CD4-positive, alpha-beta T cell (primary cell): ENCODE measurements at places on chromosomes 12 and 14.

- no peak overlapping the region for H3K27ac ChIP-seq
- peaks cover 76% of the 10 kb centered on the region for H3K36me3 ChIP-seq
- H3K4me3 ChIP-seq, result no peak overlapping the region
- H3K27me3 ChIP-seq, result no peaks in the 10 kb centered on the region
- H3K4me1 ChIP-seq, result no peaks in the 10 kb centered on the region
- no peak for DNase-seq
These were observed 58.8 kb downstream of the GPR68 start for GRCh38 chr14:91185721-91186120.

DNA sequence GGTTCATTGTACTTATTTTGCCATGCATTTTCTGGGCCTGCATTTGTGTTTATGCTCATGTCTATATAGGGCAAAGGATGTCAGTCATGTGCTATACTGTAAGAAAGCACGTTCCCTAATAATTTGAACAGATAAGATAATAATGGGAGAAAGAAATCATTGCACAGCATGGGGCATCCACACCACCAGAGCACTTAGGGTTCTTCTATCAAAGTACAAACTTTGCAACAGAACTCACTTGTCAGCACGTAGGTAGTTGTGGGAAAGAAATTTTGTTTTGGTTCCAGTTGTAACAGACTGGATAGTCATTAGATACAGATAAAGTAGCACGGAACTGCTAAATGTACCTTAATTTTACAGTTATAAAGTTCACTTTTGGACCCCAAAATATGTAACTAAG lies 10.1 kb downstream of the PPP1CC start:
- H3K27ac ChIP-seq, result no peak overlapping the region
- peaks cover 60% of the 10 kb centered on the region for H3K4me1 ChIP-seq
- H3K36me3 ChIP-seq, result peaks cover 61% of the 10 kb centered on the region
- H3K4me3 ChIP-seq, result no peak overlapping the region
- no peak for DNase-seq
- no peaks in the 10 kb centered on the region for H3K27me3 ChIP-seq

DNA sequence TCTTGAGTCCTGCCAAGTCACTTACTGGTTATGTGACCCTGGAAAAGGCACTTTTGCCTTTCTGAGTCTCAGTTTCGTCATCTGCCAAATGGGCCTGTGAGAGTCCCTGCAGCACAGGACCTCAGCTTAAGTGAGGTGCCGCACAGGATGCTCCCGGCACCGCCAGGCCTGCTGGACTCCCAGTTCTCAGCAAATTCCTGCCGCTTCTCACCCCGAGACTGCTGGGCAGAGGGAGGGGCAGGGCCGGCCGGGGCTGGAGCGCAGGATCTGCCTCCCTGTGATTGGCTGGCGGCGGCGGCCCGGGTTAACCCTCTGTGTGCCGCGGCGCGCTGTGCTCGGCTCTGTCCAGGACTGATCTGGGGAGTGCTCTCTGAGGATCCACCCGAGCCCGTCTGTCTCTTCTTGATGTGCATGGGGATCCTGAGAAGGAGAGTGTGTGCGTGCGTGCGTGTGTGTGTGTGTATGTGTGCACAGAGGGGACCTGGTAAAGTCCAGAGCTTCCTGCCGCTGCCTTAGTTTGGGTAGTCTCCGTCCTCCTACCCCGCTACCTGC lies 8.6 kb downstream of the SETD1B start:
- peak overlapping the region; percentile 64 for H3K4me3 ChIP-seq
- no peak for DNase-seq
- no peaks in the 10 kb centered on the region for H3K27me3 ChIP-seq
- peaks cover 67% of the 10 kb centered on the region for H3K4me1 ChIP-seq
- peaks cover 85% of the 10 kb centered on the region for H3K36me3 ChIP-seq
- no peak overlapping the region for H3K27ac ChIP-seq

GRCh38 chr12:3199551-3200031 lies 122.4 kb downstream of the TSPAN9 start:
- no peaks in the 10 kb centered on the region for H3K36me3 ChIP-seq
- H3K4me3 ChIP-seq, result no peak overlapping the region
- H3K4me1 ChIP-seq, result peaks cover 6% of the 10 kb centered on the region
- peaks cover 39% of the 10 kb centered on the region for H3K27me3 ChIP-seq
- H3K27ac ChIP-seq, result no peak overlapping the region
- DNase-seq, result no peak

- H3K27ac ChIP-seq, result no peak overlapping the region
- DNase-seq, result no peak
- H3K4me1 ChIP-seq, result peaks cover 14% of the 10 kb centered on the region
- no peaks in the 10 kb centered on the region for H3K36me3 ChIP-seq
These were observed 1.1 kb upstream of the EXD2 start for GRCh38 chr14:69190191-69190590.

DNA sequence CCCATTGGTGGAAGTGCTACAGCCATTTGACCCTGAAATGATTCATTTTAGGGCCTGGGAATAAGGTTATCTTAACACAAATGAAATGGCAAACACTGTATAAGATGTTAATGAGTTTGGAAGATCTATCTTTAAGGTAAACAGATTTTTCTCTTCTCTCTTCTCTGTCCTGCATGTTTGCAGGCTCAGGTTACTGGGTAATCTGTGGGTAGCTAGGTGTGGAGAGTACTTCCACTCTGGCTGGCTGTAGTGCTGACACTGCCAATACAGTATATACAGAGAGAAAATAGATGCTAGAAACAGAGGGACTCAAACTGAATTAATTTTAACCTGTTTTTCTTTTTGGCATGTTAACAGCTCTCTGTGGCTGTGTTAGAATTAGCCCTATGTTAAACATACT lies 84.6 kb downstream of the SLC38A6 start:
- H3K36me3 ChIP-seq, result no peaks in the 10 kb centered on the region
- H3K27me3 ChIP-seq, result no peaks in the 10 kb centered on the region
- H3K27ac ChIP-seq, result no peak overlapping the region
- no peaks in the 10 kb centered on the region for H3K4me1 ChIP-seq
- no peak overlapping the region for H3K4me3 ChIP-seq

DNA sequence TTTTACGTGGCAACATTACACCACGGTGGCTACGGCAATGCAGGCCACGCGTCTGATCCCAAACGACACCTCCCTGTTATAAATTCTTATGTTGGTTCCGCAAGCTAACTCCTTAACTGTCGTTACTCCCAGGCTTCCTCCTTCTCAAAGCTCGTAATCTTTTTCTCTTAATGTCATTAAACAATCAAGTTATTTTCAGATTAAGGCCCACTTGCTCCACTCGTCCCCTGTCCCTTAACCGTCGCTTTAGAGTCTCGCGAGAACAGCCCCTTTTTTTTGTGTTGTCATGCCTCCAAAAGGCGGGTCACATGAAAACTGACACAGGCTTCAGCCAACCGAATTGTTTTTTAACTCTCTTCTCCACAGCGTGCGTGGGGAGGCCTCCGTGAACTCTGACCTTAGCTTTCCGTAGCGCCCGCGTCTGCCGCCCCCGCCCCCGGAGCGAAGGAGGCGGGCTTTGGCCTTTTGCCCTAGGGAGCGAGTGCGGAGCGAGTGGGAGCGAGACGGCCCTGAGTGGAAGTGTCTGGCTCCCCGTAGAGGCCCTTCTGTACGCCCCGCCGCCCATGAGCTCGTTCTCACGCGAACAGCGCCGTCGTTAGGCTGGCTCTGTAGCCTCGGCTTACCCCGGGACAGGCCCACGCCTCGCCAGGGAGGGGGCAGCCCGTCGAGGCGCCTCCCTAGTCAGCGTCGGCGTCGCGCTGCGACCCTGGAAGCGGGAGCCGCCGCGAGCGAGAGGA lies at the start of gene CAND1:
TSS of gene CAND1 (plus strand) at position 463 of the 737 bp plus-strand sequence. CDS start 360 bp downstream, outside the sequence.
- H3K27me3 ChIP-seq, result no peaks in the 10 kb centered on the region
- peak within 1 kb of the TSS; percentile 98 for H3K27ac ChIP-seq
- peaks cover 24% of the 10 kb centered on the region for H3K4me1 ChIP-seq
- peak; percentile 92 for DNase-seq

DNA sequence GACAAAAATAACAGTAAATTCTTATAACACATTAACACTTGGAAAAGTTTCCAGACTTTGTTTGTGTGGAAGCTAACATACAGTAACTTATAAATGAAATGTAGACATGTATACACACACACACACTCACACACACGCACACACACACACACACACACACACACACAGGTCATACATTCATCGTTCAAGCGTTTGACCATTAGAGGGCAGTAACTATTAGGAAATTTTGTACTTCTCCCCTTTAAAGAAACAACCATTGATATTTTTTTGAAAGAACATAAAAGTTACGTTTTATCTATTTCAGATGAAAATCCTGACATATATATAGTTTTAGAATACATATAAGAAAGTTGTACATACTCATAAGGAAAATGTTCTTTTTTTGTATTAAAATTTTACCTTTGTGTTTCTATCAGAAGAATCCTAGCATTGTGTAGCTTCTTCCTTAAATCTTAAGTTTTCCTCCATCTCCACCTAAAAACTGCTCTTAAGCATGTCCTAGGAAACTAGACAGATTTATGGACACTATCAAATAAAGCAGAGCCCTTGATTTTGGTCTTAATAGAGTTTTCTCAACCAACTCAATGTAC lies 29.0 kb downstream of the PTPRQ start:
- no peak for DNase-seq
- H3K4me3 ChIP-seq, result no peak overlapping the region
- H3K36me3 ChIP-seq, result no peaks in the 10 kb centered on the region

DNA sequence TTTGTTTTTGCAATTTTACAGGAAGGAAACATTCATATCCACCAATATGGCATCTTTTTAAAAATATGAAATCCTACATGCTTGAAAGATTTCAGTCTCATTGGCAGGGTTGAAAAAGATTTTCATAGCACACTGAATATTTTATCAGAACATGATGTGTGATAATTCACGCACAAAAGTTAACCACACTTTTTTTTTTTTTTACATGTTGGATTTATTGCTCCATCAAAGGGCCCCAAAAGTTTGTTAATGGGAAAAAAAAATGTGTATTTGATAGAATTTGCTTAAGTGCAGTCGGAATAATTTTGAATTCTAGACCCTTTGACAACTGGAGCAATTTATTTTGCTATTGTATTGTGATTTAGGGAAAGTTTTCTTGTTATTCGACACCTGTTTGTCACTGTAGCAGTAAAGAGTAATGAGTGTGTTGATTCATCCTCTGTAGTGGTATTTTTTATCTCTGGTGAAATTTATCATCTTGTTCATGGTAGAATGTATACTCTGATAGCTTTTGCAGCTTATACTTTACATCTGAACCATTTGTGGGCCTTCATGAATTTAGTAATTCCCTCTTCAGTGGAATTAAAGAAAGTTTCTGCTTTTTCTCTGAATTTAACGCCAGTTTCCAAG lies 1.1 kb downstream of the EML1 start:
- H3K4me1 ChIP-seq, result peaks cover 8% of the 10 kb centered on the region
- DNase-seq, result no peak
- no peaks in the 10 kb centered on the region for H3K36me3 ChIP-seq
- H3K27ac ChIP-seq, result no peak overlapping the region

DNA sequence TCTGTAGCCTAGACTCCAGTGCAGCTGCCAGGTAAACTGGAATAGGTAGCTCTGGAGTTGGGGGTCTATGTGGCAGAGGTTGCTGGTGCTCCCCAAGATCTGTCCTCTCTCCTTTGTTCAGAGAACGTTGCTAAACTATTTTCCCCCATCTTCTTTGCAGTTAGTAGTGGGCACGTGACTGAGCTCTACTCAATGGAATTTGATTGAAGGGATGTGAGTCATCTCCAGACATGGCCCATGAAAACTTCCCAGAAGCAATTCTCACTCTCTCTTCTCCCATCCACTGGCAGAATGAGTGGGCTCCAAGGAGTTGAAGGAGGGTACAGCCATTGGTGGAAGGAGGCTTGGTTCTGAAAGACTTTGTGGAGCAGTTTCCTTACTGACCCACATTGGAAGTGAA lies 44.0 kb downstream of the PAH start:
- H3K36me3 ChIP-seq, result no peaks in the 10 kb centered on the region
- H3K4me1 ChIP-seq, result no peaks in the 10 kb centered on the region
- no peak overlapping the region for H3K4me3 ChIP-seq
- DNase-seq, result no peak

GRCh38 chr12:75984577-75985182 lies 46.9 kb downstream of the PHLDA1 start:
- no peaks in the 10 kb centered on the region for H3K27me3 ChIP-seq
- DNase-seq, result no peak
- peaks cover 22% of the 10 kb centered on the region for H3K4me1 ChIP-seq
- no peaks in the 10 kb centered on the region for H3K36me3 ChIP-seq
- H3K4me3 ChIP-seq, result no peak overlapping the region
- H3K27ac ChIP-seq, result no peak overlapping the region

- H3K27me3 ChIP-seq, result no peaks in the 10 kb centered on the region
- H3K4me1 ChIP-seq, result no peaks in the 10 kb centered on the region
- no peak for DNase-seq
- H3K27ac ChIP-seq, result no peak overlapping the region
These were observed 435.3 kb upstream of the GARIN6 start for GRCh38 chr12:99212275-99212674.

DNA sequence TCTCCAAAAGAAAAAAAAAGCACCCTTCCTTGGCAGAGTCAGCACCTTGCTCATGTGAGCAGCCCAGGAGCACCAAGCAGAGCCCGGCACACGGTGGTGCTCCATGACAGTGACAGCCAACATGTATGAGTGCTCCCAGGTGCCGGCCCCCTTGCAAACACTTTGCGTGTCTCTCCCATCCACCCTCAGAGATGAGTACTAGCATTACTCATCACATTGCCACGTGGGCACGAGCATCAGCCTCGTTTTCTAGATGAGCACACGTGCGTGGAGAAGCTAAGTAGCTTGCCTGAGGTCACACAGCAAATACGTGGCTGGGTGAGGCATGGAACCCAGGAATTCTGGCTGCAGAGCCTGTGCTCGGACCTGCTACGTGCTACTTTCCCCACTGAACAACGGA lies 177.9 kb upstream of the PRMT8 start:
- no peak overlapping the region for H3K4me3 ChIP-seq
- H3K36me3 ChIP-seq, result no peaks in the 10 kb centered on the region
- no peak for DNase-seq
- H3K27ac ChIP-seq, result no peak overlapping the region

DNA sequence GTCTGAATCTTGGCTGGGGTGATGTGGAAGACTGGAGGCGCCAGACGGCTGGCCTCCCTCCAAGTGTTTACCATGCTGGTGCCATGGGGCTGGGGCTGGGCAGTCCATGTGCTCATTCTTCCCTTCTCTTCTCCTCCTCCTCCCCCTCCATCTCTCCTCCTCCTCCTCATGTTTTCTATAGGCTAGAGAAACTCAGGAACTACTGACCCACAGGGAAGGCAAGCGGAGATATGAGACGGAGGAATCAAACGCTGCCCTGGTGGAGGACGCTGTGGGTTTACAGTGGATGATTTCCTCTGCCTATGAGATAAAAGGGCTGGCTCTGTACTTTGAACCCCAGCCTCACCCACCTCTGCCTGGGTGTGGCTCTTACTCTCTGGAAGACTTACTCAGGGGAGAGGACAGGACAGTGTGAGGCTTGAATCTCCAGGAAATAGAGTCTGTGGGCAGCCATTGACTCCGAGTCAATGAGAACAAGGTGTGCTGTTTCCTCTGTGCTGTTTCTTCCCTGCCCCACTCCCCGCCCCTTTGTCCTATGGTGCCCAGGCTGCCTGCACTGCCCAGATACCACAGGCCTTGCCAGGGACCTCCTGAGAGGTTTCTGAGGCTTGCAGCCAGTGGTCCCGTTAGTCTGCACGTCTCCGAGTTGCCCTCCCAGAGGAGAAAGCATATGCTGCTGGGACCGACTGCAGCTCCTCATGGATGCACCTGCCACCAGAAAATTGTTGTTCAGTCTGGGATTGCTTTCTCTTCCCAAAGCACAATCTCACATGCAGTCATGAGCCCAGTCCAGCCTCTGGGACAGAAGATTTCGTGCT lies 132.6 kb upstream of the ARHGAP5 start:
- H3K27me3 ChIP-seq, result no peaks in the 10 kb centered on the region
- H3K4me3 ChIP-seq, result peak overlapping the region; percentile 22
- no peak for DNase-seq
- H3K36me3 ChIP-seq, result no peaks in the 10 kb centered on the region
- peaks cover 33% of the 10 kb centered on the region for H3K4me1 ChIP-seq
